ENCODE measurements at places on chromosomes 2 and 18. TPM values are rescaled to one million over a fixed set of nuclear protein-coding genes. Genes with fewer than 3 reads are reported as not detected.

The KCNF1 gene
- total RNA-seq, result 0.23 TPM

GRCh38 chr18:67730886-67731285 lies 214.4 kb upstream of the DSEL start:
- H3K4me1 ChIP-seq, result no peaks in the 10 kb centered on the region
- DNase-seq, result no peak
- no peak overlapping the region for H3K4me3 ChIP-seq
- H3K36me3 ChIP-seq, result no peaks in the 10 kb centered on the region
- no peak overlapping the region for H3K27ac ChIP-seq

DNA sequence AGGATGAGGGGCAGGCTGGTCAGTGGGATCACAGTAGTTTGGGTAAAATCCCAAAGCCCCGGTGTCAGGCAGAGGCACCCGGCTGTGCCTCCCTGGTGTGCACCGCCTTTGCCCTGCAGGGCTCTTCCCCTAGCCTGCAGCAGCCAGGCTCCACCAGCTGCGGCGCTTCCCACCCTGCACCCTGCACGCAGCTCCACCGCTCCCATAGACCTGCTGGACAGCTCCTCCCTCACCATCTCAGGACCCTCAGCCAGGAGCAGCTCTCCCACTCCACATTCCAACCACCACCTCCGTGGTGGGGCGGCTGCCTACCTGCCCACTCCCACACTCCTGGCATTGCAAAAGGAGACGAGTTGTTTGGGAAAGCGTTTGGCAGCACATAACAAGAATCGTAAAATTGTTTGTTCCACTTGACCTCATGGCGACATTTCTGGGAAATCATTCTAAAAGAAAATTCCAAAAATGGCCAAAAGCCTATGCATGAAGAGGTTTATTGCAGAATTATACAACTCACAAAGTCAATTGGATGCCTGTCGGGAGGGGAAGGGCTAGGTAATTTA lies 287.4 kb upstream of the HDAC4 start:
- no peaks in the 10 kb centered on the region for H3K36me3 ChIP-seq
- DNase-seq, result no peak
- no peak overlapping the region for H3K27ac ChIP-seq
- peaks cover 30% of the 10 kb centered on the region for H3K27me3 ChIP-seq
- H3K4me1 ChIP-seq, result no peaks in the 10 kb centered on the region
- H3K4me3 ChIP-seq, result no peak overlapping the region

DNA sequence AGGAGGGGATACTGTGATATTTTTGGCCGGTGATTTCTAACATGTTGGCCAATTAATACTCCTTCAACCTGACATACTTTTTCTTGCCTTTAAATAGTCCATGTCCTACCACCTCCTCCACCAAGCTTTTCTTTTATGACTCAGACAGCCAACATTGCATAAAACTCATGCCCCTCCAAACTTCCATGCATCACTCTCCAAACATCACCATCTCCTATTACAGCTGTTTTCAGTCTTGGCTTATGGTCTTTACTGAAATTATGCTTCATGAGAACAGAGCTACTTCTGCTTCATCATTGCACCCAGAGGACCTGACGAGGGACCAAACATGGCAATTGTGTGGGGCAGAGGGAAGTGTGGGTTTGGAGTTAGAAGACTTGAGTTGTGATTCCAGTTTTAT lies 305.4 kb downstream of the LPIN1 start:
- H3K36me3 ChIP-seq, result no peaks in the 10 kb centered on the region
- H3K4me1 ChIP-seq, result no peaks in the 10 kb centered on the region
- no peaks in the 10 kb centered on the region for H3K27me3 ChIP-seq

GRCh38 chr2:173090276-173090877 lies 14.7 kb downstream of the MAP3K20 start:
- H3K4me3 ChIP-seq, result peak overlapping the region; percentile 9
- no peaks in the 10 kb centered on the region for H3K27me3 ChIP-seq
- H3K36me3 ChIP-seq, result no peaks in the 10 kb centered on the region
- DNase-seq, result peak; percentile 17
- H3K27ac ChIP-seq, result peak overlapping the region; percentile 82

DNA sequence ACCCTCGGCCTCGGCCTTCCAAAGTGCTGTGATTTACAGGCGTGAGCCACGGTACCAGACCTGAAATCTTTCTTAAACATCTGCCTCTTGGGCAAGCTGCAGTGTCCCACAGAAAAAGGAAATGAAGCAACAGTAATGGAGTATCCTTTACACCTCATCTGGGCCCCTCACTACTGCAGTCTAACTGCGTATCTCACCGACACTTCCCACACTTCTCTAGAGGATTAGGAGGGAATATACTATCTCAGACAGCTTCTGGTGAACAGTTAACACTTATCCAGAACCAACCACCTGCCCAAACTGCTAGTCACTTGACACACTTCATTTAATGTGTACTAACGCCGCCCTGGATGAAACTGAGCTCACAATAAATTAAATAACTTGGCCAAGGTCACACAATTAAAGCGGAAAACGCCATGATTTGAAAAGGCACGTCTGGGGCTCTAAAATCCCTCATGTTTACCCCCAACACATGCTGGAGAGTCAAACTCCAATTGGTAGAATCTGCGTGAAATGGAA lies 993 bp downstream of the COX7A2L start:
- peaks cover 27% of the 10 kb centered on the region for H3K4me1 ChIP-seq
- no peaks in the 10 kb centered on the region for H3K27me3 ChIP-seq
- H3K4me3 ChIP-seq, result peak overlapping the region; percentile 90

GRCh38 chr2:158464426-158465281 lies 7.9 kb downstream of the PKP4 start:
- H3K36me3 ChIP-seq, result no peaks in the 10 kb centered on the region
- no peaks in the 10 kb centered on the region for H3K4me1 ChIP-seq

- H3K27ac ChIP-seq, result no peak overlapping the region
- no peaks in the 10 kb centered on the region for H3K4me1 ChIP-seq
- H3K36me3 ChIP-seq, result no peaks in the 10 kb centered on the region
- no peak for DNase-seq
Measured at GRCh38 chr2:211737282-211737681, 801.3 kb downstream of the ERBB4 start.

The ZNF396 gene
- 0.42 TPM for total RNA-seq

- no peak overlapping the region for H3K27ac ChIP-seq
- H3K4me3 ChIP-seq, result no peak overlapping the region
- no peaks in the 10 kb centered on the region for H3K27me3 ChIP-seq
Measured at GRCh38 chr2:160332318-160332717, 132.2 kb upstream of the ITGB6 start.

GRCh38 chr2:240473211-240473610 lies 37.7 kb downstream of the GPC1 start:
- no peak for DNase-seq
- no peaks in the 10 kb centered on the region for H3K36me3 ChIP-seq
- no peaks in the 10 kb centered on the region for H3K27me3 ChIP-seq

DNA sequence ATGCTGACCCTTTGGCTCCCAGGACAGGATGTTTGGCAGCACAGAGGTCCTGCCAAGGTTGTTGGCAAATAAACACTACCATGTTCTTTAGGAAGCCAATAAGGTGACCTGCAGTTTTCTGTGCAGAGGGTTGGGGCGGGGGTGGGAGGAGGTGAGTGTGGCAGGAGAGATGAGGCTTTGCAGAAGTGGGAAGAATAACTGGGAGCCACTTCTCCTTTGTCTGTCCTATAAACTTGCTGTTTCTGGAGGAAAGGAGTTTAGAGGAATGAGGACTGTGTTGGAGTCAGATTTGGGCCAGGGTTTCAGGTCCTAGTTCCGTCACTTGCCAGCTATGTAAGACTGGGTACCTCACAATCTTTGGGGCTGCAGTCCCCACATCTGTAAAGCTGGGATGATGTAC lies 187.6 kb upstream of the SPRED2 start:
- H3K27ac ChIP-seq, result no peak overlapping the region
- H3K4me3 ChIP-seq, result no peak overlapping the region
- no peaks in the 10 kb centered on the region for H3K27me3 ChIP-seq

The GNAL gene
- 6.9 TPM for total RNA-seq

The CD302 gene
- 11.7 TPM for total RNA-seq

The KCNIP3 gene
- 3.1 TPM for total RNA-seq

DNA sequence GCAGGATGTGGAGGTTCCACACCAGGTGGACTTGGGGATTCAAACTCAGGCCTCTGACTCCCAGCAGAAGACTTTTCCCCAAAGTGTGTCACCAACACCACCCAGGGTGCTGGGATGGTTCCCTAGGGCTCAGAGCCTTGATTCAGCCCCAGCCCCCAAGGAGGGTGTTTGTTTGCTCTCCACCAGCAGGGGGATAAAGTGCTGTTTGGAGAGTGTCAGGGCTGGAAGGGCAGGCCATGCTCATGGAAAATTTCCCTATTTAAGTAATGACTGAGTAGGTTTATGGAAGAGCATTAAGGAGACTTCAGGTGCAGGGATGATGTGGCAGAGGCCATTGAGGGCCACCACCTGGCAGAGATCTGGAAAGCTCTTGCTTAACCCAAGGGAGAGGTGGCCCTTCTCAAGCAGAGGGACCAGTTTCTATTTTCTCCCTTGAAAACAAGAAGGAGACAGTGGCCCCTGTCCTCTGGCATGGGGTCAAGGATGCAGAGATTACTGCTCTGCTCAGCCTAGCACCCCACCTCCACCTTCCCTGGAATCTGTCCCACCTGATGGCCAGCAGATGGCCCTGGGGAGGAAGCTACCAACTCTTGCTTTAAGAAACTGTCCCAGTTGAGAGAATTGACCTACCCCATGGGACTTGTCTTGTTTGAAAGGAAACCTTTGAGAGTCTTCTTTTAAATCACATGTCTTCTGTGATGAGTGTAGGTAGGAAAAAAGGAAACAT lies 122.1 kb downstream of the ACOXL start:
- H3K27me3 ChIP-seq, result peaks cover 21% of the 10 kb centered on the region
- H3K4me1 ChIP-seq, result peaks cover 8% of the 10 kb centered on the region
- H3K4me3 ChIP-seq, result no peak overlapping the region
- H3K27ac ChIP-seq, result no peak overlapping the region

DNA sequence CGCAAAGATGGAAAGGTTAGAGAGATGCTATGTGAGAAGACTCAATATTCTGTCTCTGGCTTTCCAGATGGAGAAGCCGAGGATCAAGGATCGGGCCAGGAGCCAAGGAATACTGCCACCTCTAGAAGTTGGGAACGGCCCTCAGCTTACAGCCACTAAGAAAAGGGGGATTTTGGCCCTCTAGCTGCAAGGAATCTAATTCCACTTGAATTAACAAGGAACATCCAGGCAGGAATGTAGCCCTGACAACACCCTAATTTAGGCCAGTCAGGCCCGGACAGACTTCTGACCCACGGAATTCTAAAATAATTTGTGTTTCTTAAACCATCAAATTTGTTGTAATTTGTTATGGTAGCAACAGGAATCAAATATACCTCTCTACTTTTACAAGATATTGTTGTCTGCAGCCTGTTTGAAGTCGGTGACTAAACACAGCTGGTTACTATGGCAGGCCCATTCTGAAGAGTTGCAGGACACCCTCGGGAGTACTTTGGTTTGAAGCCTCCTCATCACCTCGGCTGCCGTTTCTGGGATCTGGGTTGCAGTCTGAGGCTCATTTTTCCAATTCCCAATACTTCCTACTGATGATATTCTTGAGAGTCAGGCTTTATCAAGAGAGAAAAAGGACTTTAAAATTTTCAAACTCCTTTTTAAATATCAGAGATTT lies 1131.2 kb downstream of the TSN start:
- no peak for DNase-seq
- no peaks in the 10 kb centered on the region for H3K27me3 ChIP-seq
- H3K36me3 ChIP-seq, result no peaks in the 10 kb centered on the region
- H3K4me3 ChIP-seq, result no peak overlapping the region

DNA sequence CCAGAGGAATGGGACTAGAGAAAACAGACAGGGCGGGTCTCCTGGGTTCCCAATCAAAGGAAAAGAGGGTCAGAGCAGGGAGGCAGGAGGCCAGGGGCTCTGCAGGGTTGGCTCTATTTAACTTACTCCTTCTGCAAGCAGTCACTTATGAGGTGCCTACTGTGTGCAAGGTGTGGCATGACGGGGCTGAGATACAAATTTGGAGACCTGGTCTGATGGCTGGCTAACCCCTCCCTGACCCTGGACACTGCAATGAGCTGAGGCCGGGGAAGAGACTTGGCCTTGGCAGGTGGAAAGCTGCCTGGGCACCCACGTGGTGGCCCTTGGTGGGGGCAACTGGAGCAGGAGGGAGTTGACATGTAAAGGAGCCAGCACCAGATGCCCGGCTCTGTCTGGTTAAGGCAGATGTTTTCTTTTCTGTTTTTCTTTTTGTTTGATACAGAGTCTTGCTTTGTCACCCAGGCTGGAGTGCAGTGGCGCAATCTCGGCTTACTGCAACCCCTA lies 148.5 kb upstream of the GATA6 start:
- no peaks in the 10 kb centered on the region for H3K27me3 ChIP-seq
- no peak for DNase-seq
- H3K36me3 ChIP-seq, result no peaks in the 10 kb centered on the region
- no peak overlapping the region for H3K4me3 ChIP-seq

DNA sequence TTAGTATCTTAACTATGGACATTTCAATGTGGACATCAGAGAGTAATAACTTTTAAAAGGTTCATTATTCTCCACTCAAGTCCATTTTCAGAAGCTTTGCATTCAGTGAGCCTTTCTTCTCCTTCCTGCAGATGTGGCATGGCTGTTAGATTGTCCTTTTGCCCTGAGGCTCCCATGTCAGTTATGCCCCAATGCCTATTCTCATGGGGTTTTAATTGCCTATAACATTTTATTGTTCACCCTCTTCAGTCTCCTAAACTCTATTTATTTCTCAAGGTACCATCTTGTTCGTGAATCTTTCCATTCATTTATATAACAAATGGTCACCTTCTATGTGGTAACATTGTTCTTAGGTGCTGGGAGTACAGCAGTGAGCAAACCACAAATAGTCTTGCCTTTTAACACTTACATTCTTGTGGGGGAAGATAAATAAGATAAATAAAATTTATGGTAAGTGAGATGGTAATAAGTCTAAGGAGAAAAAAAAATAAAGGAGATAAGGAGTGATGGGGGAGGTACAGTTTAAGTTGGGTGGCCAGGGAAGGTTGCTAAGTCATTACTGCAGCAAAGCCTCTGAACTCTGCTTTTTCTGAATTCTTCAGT lies 277.9 kb upstream of the SIX3 start:
- H3K27ac ChIP-seq, result no peak overlapping the region
- H3K4me1 ChIP-seq, result no peaks in the 10 kb centered on the region
- no peak for DNase-seq
- H3K36me3 ChIP-seq, result no peaks in the 10 kb centered on the region
- no peaks in the 10 kb centered on the region for H3K27me3 ChIP-seq

The TMEM247 gene
- total RNA-seq, result not detected

- no peak overlapping the region for H3K4me3 ChIP-seq
- no peaks in the 10 kb centered on the region for H3K4me1 ChIP-seq
- no peaks in the 10 kb centered on the region for H3K27me3 ChIP-seq
- H3K36me3 ChIP-seq, result no peaks in the 10 kb centered on the region
- DNase-seq, result no peak
- no peak overlapping the region for H3K27ac ChIP-seq
Measured at GRCh38 chr2:130936451-130936850, 99.7 kb downstream of the ARHGEF4 start.

The ECEL1 gene
- not detected for total RNA-seq

DNA sequence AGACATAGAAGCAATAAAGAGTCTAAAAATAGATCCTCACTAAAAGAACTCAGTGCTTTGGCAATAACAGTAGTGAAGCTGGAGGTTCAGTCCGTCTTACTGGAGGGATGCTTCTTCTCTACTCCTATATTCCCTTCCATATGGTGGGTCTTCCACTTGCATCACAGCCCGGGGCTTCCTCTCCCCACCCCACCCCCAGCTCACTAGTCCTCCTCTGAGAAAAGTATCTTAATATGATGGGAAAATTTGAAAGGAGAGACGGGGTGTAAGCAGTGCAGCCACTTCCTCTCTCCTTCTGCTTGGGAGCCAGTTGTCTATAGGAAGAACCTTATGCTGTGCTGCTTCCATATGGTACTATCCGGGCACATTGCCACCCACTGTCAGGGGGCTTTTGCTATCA lies 57.2 kb upstream of the SPOPL start:
- H3K4me3 ChIP-seq, result no peak overlapping the region
- DNase-seq, result no peak
- no peak overlapping the region for H3K27ac ChIP-seq
- H3K36me3 ChIP-seq, result no peaks in the 10 kb centered on the region
- no peaks in the 10 kb centered on the region for H3K4me1 ChIP-seq
